RPMI8226 (cell line): ENCODE measurements at places on chromosomes 7 and 10.

DNA sequence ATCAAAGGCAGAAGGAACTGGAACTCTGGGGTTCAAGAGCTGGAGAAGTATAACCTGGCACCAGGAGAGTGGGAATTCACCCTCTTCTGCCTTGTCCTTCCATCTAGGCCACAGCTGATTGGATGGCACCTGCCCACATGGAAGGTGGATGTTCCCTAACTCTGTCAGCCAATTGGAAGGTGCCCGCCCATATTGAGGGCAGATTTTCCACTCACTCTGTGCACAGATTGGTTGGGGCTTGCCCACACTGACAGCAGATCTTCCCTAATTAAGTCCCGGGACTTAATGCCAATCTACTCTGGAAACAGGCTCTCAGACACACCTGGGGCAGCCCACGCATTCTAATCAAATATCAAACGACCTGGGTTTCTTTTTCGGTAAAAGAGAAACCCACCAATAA lies 1142.3 kb upstream of the CELF2 start:
- DNase-seq: no peak

GRCh38 chr10:28281726-28282315 lies 21.0 kb downstream of the MPP7 start:
- no peak for DNase-seq

DNA sequence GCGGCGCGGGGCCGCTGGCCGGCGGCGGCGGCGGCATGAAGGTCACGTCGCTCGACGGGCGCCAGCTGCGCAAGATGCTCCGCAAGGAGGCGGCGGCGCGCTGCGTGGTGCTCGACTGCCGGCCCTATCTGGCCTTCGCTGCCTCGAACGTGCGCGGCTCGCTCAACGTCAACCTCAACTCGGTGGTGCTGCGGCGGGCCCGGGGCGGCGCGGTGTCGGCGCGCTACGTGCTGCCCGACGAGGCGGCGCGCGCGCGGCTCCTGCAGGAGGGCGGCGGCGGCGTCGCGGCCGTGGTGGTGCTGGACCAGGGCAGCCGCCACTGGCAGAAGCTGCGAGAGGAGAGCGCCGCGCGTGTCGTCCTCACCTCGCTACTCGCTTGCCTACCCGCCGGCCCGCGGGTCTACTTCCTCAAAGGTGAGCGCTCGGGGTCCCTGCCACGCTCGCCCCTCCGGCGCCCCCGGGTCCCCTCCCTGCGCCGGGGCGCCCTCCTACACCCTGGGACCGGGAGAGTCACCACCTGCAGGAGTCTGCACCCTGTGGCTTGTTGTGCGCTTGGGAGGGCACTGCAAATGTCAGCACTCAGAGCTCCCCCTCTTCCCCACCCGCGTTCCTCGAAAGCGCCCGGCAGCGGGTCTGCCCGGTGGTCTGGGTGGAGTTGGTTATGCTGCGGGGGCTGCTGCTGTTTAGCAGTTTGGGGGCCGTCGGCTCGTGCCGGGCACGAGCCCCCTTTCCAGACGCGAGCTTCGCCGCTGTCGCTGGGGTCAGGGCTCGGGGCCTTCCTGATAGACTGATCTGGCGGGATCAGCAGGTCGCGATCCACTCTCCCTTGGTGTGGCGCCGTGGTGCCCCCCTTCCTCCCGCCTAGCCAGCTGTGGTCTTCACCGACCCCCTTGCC lies 627 bp downstream of the DUSP5 start:
- peak; percentile 54 for DNase-seq

GRCh38 chr7:97731736-97732564 lies at the start of gene TAC1:
TSS of gene TAC1 (plus strand) at chr7:97732086. CDS start at chr7:97732613, 527 bp downstream.
- no peak for DNase-seq

DNA sequence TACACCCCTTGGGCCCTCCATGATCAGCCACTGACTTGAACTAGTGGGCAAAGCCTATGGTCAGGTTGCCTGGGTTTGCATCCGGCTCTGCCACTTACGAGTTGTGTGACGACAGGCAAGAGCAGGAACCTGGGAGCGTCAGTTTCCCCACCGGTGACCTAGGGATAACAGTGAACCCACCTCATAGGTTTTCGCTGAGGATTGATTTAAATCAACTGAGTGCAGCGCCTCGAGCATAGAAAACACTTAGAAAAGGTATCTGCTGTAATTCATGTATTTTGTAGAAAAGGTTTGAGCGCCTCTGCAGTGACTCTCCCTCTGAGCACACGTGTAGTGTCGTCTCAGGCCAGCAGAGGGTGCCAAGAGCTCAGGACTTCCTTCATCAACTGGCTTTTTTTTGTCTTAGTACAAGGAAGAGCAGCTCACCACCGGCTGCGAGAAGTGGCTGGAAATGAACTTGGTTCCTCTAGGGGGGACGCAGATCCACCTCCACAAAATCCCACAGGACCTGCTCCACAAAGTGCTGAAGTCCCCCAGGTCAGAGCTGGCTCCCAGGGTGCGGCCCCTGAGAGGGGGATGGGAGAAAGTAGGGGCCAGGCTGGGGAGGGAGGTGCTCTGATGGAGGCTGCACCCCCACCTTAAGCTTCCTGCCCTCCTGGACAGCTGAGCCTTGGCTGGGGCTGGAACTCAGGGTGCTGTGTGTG lies 27.7 kb downstream of the BTBD16 start:
- DNase-seq: peak; percentile 68

GRCh38 chr7:51162724-51163329 lies 153.8 kb downstream of the COBL start:
- peak; percentile 82 for DNase-seq

- no peak for DNase-seq
These were observed 66.6 kb upstream of the NOBOX start for GRCh38 chr7:144470078-144470477.

DNA sequence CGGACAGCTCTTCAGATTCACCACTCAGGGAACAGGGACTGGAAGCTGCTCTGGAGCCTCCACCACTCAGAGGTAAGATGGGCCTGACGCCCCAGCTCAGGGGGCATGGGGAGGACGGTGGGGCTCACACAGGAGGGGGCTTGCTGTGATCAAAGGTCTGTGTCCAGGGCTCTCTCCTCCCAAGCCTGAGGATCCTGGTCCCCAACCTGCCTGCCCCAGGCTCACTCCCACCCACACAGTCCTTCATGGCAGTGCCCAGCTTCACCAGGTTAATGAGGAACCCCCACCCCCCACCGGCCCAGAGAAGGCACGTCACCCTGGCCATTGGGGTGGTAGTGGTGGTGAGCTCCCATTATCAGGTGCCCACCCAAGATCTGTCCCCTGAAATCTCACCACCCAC lies 926.7 kb upstream of the ZNF722 start:
- DNase-seq: no peak

- DNase-seq: no peak
These were observed 147.2 kb downstream of the MYOF start for GRCh38 chr10:93334901-93335327.

DNA sequence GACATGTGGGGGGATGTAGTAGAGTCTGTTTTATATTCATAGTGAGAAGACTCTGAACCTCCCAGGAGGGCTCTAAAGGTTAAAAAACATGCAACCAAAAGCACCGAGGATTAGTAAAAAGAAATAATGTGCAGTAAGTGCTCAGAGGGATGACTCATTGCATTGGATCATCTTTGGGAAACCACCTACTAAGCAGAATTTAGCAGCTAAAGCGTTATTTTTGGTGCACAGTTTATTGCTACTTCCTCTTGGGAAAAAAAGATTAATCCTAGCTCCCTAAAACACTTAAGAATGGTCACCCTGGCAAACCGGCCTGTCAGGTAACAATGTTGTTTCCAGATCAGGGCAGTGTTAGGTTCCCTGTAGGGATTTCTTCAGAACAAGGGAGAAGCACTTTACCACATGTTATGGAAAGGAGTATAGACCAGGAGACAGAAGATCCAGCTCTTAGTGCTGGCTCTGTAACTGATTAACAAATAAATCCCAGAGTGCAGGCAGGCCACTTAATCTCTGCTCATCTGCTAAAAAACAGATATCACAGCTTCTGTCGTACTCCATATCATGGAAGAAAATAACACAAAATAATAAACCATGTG lies 44.8 kb upstream of the FAM133B start:
- DNase-seq: peak; percentile 64
